Caco-2 (cell line): ENCODE measurements at places on chromosomes 5 and 9. TPM values are rescaled to one million over a fixed set of nuclear protein-coding genes. Genes with fewer than 3 reads are reported as not detected.
A peak's percentile ranks its signal among the peaks of the same experiment; 100 is the strongest.

DNA sequence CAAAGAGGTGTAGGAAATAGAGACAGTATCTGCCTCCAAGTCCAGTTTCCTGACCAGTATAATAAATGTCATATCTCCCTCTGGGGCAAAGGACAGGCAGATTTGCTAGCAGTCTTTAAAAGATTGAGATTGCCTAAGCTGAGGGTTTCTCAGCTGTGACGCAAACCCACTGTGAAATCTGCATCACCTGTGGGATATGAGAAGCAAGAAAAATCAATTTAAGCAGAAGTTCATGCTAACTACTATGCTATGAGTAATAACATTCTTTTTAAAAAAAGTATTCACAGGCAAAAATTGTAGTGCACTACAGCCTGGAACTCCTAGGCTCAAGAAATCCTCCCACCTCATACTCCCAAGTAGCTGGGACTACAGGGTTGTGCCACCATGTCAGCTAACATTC lies 168.1 kb upstream of the POC5 start:
- no peak for DNase-seq

DNA sequence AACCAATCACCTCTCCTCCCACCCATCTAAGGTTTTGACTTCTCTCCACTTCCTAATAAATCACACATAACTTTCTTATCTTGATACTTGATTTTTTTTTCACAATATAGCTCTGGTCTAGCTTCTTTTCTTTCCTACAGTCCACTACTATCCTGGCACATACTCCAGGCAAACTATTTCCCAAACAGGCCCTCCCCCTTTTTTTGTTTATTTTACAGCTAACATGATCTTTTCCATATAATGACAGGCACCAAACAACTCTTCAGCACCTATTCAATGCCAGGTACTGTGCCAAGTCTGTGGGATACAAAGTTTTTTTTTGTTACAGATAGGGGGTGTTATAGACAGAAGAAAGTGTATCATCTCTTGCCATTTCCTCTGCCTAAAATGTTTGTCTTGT lies 7.9 kb downstream of the TYRP1 start:
- DNase-seq = no peak

DNA sequence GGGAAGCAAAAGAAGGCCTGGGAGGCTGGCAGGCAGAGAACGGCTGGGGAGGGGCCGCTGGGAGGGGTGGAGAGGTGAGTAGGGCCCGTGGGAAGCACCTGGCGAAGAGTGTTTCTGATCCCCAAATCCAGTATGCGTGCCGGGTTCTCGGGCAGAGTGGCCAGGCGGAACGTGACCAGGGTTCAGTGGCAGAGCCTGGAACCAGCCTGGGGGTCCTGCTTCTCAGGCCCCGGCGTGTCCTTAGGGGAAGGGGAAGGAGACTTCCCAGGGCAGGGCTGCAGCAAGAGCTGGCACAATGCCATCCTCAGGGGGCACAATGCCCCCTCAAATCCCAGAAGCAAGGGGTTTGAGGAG lies 25.5 kb upstream of the IER5L start:
- no peak for DNase-seq

DNA sequence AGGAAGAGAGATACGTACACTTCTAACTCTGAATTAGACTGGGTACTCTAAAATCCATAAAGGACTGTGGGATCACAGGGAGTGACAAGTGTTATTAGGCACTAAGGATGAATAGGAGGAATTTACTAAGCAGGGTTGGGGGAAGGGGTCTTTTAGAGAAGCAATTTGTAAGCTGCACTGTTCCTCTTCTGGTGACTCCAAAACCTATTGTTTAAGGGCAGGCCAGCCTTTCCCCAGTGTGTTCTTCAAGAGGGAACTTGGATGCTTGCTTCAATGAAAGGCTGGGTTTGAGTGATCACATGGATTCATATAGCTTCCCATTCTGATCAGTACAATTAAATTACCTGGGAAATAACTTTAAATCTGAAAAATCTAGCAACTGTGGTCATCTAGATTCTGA lies 71.8 kb downstream of the STX17 start:
- DNase-seq = no peak

DNA sequence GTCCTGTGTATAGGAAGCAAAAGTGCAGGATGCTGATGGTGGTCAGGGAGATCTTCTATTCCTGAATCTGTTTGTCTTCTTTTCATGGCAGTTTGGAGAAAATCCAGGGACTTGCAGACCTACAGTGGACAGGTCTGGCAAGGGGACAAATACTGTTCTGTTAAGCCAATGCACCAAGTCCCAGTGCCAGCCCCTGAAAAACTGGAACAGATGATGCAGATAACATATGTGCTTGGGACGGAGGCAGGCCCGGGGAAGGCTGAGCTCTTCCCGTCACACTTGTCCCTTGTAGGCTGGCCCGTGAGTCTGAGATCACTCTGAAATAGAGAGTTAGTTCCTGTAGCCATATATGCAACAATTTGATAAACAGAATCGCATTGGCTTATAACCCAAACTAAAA lies 265.7 kb downstream of the MTRR start:
- no peak for DNase-seq

DNA sequence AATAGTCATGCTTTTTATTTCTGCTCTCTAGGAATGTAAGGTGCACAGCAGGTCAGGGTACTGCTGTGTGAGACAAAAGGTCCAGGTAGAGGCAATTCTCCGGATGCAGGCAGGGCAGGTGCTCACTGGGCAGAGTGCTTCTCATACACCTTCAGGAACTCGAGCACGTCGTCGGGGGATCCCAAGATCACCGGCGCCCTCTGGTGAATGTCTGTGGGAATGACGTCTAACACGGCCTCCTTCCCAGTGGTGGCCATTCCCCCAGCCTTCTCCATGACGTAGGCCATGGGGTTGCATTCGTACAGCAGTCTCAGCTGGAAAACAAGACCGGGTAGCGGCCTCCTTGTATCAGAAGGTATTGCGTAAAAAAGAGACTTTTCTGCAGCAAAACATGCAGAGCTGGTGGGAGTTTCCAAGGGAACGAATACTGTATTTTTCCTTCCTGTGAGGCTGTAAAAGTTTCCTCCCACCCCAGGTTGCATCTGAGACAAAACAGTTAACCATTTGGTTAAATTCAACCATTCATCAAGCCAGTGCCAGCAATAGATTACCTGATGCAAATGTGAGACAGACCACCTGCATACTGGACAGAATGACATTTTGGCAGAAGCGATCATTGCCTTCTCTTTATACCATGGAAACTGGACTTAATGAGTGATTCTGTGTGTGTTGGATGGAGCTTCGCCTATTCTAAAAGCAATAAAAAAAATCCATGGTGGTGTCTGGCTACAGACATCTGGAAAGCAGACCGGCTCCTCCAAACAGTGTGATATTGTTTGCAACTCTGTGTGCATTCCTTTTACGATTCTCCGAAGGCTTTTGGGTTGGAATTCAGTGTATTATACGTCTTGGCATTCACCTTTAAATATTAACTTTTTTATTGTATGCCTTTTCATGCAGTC lies 9.9 kb upstream of the FBP2 start:
- DNase-seq = peak; percentile 85

DNA sequence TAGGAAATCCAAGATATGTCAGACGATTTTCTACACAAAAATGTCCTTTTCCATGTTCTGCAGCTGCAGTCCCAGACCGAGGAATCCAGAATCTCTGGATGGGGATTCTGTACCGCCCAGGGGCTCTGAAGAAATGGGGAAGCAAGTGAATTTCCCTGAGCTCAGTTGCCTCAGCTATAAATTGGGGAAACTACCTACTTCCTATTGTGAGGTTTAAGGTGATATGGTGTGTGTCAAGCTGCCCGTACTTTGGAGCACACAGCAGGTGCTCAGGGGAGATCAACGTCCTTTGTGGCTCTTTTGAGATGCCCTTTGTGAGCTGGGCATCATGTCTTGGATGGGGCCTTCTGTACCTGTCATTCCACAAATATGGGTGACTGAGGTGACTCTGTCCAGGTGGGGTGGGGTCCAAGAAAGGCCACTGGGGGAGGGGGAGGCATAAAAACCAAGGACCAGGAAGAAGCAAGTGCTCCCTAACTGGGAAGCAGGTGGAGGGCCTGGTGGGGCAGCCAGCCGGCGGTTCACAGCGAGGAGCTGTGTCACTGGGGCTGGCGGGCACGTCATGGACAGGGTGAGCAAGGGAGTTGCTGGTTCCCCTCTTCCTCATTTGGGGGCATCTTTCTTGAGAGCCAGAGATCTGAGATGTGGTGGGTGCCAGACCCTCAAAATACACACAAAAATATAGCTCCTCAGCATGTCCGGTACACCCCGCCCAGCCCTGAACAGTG lies 116.0 kb downstream of the CRB2 start:
- no peak for DNase-seq

- DNase-seq = no peak
These were observed 119.4 kb upstream of the PTCH1 start for GRCh38 chr9:95635986-95636671.

- no peak for DNase-seq
These were observed 64.9 kb downstream of the CCNH start for GRCh38 chr5:87347841-87348240.

DNA sequence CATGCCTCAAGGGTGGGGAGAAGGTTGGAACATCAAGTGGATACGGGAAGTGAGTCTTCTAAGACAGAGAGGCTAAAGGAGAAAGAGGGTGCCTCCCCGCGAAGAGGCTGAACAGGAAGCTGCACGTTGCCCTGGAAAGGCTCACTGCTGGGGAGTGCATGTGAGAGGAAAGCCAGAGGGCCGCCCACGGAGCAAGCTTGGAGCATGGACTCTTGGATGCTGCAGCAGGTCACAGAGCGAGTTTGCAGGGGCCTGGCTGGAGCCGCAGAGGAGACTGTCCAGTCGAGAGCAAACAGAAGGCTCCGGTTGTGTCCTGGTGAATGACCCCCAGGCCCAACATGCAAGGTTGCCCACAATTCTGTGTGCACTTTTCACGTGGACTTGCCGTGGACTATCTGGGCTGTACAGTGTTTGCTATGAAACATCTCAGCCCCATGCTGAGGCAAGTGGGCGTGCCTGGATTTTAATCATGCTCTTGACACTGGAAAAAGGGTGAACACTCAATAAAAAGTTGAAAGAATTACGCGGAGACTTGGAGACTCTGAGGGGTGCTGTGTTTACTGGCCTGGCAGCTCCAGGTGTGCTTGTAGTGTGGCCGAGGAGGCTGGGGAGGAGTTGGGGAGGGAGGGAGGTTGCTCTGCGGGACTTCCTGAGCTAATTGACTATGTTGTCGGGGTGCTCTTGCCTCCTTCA lies 54.5 kb upstream of the GARNL3 start:
- peak; percentile 32 for DNase-seq

GRCh38 chr9:87179553-87180340 lies 232.4 kb upstream of the GAS1 start:
- DNase-seq = no peak

DNA sequence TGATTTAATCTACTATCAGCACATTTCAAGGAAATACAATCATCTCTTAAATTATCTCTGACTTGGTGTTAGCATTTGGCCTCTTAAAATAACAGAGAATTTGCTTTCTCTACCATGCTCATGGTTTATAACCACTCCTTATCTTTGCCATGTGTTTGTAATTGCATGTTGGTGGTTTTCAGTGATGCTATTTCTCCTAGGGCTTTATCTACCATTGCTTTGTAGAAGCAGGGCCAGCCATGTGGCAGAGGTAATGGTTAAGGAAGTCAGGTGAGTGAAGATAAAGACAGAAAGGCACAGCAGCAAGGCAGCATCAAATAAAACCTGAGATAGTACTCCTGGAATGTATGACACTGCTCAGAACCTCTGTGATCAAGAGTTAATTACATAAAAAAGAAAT lies 206.2 kb downstream of the FER start:
- no peak for DNase-seq

The CDX1 gene
- total RNA-seq = 0.29 and 0.65 TPM in 2 replicates

The TBCA gene
- total RNA-seq = 320 and 330 TPM in 2 replicates

The NMUR2 gene
- 0.57 and 1.00 TPM in 2 replicates for total RNA-seq

The CCL27 gene
- total RNA-seq = not detected in 2 replicates
